NCI-H1092 treated with DMSO at 0.1 percent for 48 hours (cell line): ENCODE measurements at places on chromosomes 12 and 14.

- DNase-seq, result peak; percentile 90
Measured at GRCh38 chr14:32808644-32809043, 130.0 kb upstream of the NPAS3 start.

DNA sequence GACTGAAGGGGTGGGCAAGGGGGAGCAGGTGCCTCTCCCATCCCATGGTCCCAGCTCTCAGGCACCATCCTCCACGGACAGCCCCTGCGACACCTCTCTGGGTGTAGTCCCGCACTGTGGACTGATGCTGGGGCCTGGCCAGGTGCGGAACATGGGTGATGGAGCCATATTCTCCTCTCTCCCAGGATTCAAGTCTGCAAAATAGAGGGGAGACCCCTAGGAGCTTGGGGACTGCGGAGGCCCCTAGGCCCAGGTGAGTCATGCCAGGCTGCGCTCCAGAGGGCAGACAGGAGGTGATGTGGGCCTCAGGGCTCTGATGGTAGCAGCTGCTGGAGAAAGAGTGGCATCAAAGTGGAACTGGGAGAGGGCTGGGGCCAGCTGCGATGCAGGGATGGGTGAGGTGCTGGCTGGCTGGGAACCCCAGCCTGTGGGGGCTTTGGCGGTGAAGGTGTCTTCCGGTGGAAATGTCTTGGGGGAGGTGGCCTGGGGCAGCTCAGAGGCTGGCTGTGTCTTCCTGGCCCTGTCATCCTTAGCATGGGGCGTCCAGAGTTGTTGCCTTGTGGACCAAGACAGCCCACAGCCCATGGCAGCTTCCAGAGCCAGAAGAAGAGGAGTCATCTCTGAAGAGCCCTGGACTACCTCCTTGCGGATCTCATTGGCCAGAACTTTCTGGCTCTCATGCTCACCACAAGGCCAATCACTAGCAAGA lies 149.1 kb downstream of the KIF26A start:
- no peak for DNase-seq

- no peak for DNase-seq
Measured at GRCh38 chr14:73740618-73741326, 26.6 kb upstream of the PNMA1 start.

- DNase-seq, result no peak
Measured at GRCh38 chr12:22740656-22741355, 115.8 kb downstream of the ETNK1 start.

GRCh38 chr14:83940253-83940652 lies 1589.7 kb upstream of the FLRT2 start:
- peak; percentile 8 for DNase-seq

DNA sequence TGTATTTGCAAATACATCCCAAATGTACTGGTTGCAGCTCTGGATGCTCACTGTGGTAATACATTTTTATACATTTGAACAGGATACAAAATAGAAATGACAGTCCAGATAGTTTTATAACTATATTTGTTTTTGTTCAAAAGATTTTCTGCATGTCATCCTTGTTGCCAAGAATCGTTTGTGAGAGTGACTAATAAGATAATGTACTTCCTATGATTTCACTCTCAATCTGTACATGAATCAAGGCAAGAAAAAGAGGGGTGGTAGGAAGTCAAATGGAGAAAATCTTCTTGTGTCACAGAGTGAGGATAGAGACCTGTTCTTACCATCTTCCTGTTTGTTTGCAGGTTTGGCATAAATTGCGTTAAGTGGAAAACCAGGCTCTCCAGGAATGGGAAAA lies 13.9 kb downstream of the ARPC3 start:
- DNase-seq, result no peak

- DNase-seq, result no peak
Measured at GRCh38 chr12:1993871-1994371, 10.3 kb downstream of the DCP1B start.

DNA sequence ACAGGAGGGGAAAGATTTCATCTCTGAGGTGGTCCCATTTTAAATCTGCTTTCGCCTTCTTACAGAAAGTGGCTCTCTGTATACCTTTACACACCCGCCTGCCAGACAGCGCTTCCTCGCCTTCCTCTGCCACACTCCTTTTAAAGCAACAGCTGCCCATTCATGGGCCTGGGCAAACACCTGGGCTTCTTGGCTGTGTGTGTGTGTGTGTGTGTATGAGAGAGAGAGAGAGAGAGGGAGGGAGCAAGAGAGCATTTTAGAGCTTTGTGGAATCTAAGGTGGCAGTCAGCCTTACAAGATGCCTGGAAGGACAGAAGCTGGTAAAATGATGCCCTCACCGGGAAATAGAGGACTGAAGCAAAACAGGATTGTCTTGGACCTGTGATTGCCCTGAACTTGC lies 20.0 kb downstream of the PTHLH start:
- DNase-seq, result no peak

GRCh38 chr12:69545081-69545480 lies 40.2 kb upstream of the CCT2 start:
- no peak for DNase-seq

DNA sequence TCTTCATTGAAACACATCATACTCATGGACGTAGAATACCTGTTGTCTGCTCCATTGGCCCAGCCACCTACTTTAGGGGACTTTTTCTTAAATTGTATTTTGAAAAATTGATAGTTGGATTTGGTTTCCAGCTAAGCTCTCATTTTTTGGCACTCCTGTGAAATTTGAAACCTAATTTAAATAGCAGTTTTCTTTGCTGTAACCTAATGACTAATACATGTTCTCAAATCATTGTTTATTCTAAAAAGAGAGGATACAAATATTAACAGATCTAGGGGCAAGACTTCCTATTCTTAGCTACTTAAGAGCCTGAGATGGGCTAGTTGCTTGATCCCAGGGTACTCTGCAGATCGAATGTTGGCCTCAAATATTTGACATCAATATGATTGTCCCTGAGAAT lies 78.9 kb downstream of the PLEKHA5 start:
- no peak for DNase-seq

DNA sequence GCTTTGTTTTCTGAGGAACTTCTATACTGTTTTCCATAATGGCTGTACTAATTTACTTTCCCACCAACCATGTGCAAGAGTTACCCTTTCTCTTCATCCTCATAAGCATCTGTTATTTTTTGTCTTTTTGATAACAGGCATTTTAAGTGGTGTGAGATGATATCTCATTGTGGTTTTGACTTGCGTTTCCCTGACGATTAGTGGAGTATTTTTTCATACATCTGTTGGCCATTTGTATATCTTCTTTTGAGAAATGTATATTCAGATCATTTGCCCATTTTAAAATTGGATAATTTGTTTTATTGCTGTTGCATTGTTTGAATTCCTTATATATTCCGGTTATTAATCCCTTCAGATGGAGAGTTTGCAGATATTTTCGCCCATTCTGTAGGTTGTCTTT lies 10.2 kb upstream of the HMGA2 start:
- no peak for DNase-seq

DNA sequence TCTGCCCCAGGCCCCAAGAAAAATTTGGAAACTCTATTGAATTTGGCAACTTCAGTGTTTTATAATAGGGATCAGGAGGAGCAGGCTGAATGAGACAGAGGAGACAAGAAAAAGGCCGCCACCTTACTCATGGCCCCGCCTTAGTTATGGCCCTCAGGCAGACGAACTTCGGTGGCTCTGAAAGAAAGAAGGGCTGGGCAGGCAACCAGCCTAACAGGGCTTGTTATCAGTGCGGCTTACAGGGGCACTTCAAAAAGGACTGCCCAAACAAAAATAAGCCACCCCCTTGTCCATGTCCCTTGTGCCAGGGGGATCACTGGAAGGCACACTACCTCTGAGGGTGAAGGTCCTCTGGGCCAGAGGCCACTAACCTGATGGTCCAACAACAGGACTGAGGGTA lies 146.3 kb upstream of the ATF7IP start:
- no peak for DNase-seq

- DNase-seq, result no peak
Measured at GRCh38 chr12:52145228-52146088, 46.4 kb downstream of the KRT80 start.

GRCh38 chr14:96626121-96626768 lies 124.1 kb downstream of the PAPOLA start:
- DNase-seq, result no peak

DNA sequence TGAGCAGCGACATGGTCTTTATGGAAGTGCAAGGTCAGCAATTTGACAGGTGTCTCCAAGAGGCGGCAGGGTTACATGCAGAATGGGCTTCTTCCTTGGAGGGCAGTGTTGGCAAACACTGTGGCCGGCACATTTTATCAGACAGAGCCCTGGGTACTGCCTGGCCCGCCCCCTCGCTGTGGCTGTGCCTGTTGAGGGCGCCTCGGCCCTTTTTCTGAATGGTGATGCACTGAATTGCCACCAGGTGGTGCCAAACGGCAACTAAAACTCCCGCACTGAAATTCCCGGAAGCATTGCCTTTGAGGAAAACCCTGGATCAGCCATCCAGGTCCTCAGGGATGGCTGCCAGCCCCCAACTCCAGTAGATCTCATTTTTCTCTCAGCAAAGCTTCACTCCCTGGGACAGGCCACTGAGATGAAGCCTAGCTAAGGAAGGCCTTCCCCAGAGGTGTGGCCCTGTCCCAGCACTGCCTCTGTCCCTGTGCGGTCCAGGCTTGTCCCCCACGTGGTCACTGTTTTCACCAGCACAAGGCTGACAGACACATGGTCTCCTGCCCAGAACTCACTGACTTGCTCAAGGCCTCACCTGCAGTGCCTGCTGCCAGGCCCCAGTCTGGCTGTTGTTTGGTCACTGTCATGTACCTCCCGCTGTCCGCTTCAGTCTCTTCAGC lies 73.6 kb downstream of the TESC start:
- DNase-seq, result peak; percentile 60

- DNase-seq, result no peak
Measured at GRCh38 chr14:36344211-36344610, 23.8 kb upstream of the MBIP start.

DNA sequence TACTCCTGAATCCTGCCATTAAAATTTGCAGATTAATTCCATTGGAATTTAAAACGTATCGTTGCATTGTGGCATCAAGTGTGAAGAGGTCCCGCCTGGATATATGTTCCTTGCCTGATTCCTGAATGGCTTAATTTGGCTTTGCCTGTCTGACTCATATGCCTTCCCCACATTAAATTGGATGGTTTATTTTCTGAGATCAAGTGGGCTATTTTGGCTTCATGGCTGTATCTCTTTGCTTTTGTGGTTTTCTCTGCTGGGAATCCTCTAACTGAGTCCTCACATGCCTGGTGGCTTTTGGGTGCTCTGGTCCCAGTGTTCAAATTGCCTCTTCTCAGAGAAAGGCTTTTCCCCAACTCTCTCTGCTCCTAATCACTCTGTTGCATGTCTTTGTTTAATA lies 127.9 kb upstream of the DYRK2 start:
- no peak for DNase-seq

GRCh38 chr14:72609205-72609916 lies 284.5 kb downstream of the DPF3 start:
- DNase-seq, result no peak

GRCh38 chr14:35854696-35855270 lies 28.6 kb downstream of the BRMS1L start:
- DNase-seq, result no peak

- no peak for DNase-seq
Measured at GRCh38 chr14:29643433-29644211, 284.0 kb downstream of the PRKD1 start.

DNA sequence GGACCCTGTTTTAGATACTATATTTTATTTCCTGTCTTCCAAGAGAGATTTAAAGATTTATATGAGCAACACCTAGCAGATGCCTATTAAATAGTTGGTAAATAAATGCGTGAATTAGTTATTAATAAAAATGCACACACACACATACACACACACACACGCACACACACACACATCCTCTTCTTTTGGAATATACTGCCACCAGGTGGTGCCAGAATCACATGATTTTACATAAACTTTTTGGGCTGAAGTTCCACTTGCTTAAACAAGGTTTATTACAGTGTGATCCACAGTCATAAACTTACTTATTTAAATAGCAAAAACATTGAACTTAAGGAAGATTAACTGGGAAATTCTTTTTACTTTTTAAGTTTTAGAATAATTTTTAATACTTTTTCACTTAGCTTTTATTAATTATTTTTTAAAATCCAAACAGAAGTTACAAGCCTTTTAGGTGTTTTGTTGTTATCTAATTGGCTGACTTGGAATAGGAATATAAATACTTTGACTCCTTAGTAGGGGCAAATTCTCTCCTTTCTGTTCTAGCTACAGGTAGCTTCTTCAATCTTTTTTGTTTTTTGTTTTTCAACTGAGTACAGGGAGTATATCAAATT lies 17.5 kb downstream of the RAD51B start:
- peak; percentile 47 for DNase-seq

DNA sequence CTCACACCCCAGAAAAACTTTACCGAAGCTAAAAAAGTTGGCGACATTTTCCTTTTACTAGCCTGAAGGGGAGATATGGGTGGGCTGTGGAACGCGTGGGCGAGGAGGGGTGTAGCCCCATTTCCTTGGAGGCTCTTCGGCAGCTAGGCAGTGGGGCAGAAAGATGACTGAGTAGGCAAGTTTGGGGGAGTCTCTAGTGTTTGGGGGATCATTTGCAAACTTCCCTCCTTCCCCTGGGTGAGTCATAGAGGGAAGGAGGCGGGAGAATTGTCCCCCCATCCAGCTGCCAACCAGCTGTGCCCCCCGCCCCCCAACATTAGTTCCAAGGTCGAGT lies 2.3 kb downstream of the GLI1 start:
- DNase-seq, result no peak

DNA sequence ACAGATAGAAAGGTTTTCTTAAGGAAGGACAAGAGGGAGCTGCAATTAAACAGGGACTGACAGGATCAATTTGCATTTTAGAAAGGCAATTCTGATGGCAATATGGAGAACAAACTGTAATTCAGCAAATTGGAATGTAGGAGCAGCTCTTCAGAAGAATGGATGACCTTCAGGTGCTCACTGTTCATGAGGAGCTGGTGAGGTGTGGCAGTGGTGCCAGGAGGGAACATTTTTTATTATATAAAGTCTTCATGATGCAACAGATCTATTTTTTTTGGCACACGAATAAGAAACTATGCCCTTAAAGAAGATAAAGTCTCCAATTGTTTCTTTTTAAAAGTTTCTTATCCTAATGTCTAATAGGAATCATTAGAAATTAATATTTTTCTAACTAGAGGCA lies 151.7 kb downstream of the SLC38A4 start:
- DNase-seq, result no peak

DNA sequence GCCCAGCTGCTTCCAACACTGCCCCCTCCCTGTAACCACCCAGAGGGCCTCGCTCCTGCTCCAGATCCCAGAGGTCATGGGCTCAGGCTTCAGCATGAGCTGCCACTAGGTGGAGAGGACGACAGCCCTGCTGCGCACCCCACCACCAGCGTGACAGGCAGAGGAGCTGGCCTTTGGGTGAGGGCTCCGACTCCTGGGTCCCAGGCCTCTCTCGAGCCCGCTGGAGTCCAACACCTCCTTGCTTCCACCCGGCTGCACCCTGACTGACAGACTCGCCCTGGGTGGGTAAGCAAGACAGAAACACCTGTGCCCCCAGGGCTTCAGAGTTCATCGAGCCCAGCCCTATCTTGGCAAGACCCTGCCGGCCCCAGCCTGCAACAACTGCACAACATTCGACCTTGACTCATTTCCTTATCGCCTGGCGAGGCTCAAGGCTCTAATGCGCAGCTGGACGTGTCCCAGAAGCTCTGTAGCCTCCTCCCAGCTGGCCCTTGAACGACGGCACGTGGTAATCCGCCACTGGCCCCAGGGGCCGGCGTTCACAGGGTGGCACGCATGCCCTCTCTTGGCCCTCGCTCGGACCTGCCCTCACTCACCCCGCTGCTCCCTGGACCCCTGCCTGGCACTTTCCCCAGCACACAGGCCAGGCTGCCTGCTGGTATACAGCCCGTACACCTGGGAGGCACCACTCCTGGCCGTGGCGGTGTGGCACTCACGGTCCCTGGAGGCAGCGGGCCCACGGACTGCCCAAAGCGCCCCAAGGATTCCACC lies 28.0 kb downstream of the VPS37B start:
- no peak for DNase-seq
